Stimulated activated CD8-positive, alpha-beta memory T cell treated with anti-CD3 and anti-CD28 coated beads, Interleukin-2, amount 100 ng/mL, for 1 hour (primary cell): ENCODE measurements at places on chromosomes 3 and 15.

- DNase-seq: no peak
These were observed 45.2 kb downstream of the ATP2B2 start for GRCh38 chr3:10459954-10460754.

DNA sequence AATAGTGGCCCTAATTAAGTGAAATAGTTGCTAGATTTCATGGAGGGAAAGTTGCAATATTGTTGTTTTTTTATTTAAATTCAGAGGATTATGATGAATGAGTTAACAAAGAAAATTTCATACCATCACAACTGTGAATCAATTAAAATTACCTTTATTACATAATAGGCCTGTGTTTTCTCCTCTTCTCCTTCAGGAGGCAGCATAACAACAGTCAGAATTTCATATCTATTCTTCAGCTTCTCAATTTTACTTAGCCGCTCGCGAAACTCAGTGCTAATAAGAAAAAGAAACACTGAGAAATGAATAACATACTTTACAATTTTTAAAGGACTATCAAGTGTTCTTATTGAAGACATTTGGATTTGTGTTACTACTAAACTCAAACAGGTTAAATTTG lies 29.4 kb downstream of the TTC14 start:
- no peak for DNase-seq

DNA sequence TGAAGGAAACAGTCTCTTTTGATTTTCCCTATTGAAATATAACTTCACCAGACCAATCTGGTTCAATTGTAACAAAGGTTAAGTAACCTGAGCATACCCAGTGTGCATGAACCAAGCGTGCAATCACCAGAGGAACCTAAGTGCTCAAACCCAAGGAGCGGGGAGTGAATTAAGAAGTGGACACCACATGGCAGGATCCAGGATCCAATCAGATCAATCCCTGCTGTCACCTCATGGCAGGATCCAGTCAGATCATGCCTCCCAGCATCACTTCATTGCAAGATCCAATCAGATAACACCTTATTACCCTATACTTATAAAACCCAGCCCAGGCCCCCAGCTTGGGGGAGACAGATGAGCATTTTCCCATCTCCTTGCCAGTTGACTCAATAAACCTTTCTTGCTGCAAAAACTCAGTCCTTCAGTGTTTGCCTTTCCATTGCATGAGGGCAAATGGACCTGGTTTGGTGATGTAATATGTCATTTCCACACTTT lies 38.9 kb upstream of the RNU6-1 start:
- no peak for DNase-seq

DNA sequence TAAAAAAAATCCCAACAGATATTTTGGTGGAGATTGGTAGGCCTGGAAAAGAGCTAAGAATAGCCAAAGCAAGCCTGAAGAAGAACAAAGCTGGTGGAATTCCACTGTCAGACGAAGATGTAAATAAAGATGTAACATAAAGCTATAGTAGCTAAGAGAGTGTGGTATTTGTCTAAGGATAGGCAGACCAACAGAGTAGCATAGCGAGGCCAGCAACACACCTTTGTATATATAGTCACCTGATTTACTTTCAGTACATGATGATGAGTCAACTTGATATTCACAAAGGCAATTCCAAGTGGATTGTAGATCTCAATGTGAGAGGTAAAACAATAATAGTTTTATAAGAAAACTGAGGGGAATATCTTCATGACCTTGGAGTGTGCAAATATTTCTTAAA lies 53.6 kb upstream of the SYN2 start:
- DNase-seq: no peak

DNA sequence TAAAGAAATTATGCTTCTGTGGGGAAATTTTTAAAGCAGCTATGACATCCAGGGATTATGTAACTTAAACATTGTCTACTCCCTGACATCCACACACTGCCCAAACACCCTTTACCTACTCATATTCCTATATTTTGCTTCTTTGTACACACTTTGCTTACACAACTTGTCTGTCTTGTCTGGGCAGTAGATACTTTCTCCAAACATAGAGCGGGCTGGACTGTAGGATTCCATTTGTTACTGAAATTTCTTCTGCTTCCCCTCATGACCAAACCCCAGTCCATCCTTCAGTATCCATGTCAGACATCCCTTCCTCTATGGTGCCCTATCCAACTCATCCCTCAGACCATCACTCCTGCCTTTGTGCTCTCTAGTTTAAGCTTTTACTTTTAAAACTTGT lies 19.9 kb downstream of the NCEH1 start:
- DNase-seq: no peak

DNA sequence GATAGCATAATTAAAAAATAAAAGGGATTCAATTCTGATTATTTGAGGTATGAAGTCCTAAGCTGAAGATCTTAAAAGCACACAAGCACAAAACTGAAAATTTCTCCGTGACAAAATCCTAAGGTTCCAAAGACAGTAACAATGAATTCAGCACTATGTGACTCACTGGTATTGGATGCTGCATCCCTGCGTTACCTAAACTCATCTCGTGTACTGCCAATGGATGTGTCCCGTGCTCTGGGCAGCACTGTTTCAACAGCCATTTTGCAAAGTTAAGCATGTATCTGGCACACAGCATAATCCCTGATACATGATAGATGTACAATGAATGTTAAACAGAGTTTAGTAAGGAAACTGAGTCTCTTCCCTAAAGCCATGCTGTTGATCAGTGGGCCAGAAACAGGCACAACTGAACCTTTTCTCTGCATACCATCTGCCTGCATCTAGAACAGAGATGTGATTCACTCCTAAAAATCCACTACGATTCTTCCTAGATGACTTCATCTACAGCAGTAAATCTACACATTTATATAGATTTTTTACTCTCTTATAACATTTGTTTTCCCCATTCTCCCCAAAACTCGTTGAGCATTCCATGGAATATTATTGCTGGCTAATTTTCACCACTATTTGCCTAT lies 14.3 kb downstream of the SUCLG2 start:
- no peak for DNase-seq

DNA sequence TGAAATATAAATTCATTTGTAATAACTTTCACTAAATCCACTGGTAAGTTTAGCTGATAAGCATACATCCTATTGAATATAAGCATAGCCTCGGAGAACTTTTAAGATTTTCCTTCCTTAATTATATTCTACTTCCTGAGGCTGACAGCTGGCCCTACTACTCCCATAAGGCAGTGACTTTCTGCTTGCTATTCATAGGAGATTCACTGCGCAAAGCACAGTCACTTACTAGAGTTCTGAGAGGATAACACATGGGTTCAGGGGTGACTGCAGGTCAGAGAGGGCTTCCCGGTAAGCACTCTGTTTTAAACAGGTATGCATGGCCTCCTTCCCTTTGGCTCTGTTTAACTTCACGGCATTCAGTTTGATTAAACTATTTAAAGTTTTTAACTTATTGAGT lies 75.8 kb downstream of the FAIM start:
- no peak for DNase-seq

DNA sequence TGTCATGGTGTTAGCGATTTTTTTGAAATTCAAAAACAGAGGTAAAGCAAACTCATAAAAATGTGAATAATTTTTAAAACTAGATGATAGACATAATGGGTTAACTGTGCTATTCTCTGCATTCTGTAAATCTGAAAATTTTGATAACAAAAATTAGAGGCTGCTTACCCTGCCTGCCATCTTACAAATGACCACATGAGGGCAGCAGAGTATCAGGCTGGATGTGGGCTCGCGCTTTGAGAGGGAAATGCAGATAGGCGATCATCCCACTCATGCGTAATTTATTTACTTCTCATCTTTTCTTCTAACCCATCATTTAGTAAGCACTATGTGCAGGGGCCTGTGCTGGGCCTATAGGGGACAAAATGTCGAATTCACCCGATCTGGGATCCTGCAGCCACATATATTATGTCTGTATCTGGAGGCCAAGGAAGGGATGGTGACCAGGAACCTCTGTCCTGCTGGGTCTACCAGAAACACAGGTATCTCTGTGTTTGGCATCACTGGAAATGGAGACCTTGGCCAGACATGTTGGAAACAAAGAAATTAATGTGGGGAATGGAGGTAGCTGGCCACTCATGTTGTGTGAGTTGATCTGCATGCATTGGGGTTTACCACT lies 7.8 kb upstream of the RAD18 start:
- DNase-seq: peak; percentile 48

DNA sequence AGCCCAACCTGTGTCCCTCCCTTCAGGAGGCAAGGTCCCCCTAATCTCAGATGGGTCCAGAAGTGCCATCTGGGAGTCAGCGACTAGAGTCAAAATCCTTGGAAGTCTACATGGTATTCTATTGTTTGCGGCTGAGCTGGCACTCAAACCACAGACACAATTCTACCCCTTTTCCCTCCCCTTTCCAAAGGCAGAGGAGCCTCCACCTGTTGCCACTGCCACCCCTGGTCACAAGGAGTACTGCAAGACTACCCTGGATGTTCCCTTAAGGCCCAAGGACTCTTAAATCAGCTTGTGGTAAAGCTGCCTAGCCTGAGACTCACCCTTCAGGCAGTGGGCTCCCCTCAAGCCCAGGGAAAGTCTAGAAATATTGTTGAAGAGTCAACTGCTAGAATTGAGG lies 4.3 kb upstream of the OR5H6 start:
- DNase-seq: no peak

DNA sequence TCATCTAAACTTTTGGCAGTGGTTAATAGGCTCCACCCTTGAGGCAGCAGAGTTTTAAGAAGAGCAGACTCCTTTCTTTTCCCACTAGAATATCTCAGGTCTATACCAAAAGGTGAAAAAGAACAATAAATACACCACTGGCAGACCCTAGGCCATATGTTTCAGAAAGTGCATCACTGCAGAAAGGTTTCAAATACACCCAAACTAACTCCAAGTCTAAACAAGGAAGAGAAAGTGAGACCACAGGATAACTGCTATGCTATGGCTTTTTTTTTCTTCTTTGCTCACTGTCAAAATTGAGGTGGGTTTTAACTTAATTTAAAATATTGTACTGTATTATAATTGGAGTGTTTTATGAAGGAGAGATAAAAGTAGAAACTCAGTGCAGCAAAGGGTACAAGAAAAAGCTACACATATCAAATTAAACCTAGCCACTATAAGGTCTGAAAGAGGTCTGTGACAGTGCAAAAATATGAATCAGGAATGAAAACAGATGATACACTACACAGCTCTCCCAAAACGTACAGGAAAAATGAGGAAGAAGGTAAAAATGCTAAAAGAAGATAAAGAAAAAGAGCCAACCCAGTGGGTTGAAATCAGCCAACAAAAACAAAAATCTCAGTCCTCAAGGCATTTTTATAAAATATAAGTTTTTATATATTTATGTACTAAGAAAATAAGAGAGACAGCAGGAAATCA lies 8.4 kb downstream of the SNX4 start:
- no peak for DNase-seq

DNA sequence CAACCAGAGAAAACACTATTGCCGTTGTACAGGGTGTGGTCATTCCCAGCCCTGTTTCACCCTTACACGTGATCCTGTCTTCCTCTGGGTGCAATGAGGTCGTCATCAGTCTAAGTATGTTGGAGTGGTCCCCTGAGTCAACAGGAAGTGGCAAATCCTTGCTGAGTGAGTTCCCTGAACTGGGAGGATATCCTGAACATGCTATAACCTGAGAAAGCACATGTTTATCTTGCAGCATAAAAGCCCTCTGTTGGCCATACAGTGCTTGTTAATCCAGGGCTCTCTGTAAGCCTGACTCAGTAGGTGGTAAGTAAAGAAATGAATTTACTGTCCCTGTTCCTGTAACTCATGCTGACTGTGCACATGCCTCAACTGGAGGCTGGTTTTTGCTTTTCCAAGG lies 477.8 kb upstream of the RGMA start:
- DNase-seq: no peak

DNA sequence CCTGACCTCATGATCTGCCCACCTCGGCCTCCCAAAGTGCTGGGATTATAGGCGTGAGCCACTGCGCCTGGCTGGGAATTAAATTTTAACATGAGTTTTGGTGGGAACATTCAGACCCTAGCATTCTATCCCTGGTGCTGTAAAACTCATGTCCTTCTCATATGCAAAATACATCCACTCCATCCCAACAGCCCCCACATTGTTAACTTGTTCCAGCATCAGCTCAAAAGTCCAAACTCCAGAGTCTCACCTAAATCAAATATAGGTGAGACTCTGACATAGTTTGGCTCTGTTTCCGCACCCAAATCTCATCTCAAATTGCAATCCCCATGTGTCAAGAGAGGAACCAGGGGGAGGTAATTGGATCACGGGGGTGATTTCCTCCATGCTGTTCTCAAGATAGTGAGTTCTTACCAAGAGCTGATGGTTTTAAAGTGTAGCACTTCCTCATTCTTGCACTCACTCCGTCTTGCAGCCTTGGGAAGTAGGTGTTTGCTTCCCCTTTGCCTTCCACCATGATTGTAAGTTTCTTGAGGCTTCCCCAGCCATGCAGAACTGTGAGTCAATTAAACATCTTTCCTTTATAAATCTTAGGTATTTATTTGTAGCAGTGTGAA lies 96.2 kb upstream of the PLCL2 start:
- DNase-seq: no peak

GRCh38 chr3:51139616-51140015 lies 245.5 kb upstream of the MANF start:
- DNase-seq: no peak

- DNase-seq: no peak
These were observed 315.0 kb downstream of the OXSM start for GRCh38 chr3:26104851-26105251.

DNA sequence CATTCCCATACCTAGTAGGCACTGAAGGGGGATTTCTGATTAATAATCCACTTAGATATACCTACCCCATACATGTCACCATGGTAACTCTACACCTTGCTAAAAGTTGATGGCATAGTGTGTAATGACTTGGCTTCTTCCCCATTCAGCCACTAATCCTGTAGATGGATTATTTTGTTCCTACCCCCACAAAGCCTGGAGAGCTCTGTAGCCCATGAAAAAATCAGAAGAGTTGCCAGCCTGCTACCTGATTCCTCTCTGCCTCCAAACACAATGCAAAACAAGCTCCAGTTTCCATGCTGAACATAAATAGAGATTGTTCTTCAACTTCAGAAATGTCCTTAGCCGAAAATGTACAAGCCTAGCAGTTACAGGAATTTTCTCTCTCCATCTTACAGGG lies 98.9 kb upstream of the PFN2 start:
- no peak for DNase-seq

DNA sequence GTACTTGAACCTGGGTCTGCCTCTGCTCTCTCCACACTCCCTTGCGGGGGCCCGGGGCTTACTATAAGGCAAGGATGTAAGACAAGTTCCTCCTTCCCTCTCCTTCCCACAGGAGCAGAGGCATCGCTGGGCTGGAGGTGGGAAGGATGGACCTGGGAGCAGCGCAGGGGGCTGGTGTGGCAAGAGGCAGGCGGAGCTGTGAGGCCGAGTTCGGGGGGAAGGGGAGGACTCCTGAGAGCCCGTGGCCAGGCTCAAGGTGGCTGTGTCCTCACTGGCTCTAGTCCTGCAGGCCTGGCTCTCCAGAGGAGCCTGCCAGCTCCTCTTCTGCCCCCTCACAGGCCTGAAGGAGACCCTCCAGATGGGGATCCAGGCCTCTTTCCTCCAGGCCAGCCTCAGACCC lies 1.0 kb upstream of the NR2E3 start:
- DNase-seq: no peak

- peak; percentile 55 for DNase-seq
These were observed at the start of gene DUSP7 for GRCh38 chr3:52056521-52056967. TSS of gene DUSP7 (minus strand) at chr3:52056571. CDS start at chr3:52056366, 205 bp downstream.
